ENCODE measurements at places on chromosomes 4 and X.

GRCh38 chrX:121010218-121010617, 24.7 kb upstream of the CT47A1 start:
- no peak for DNase-seq

- DNase-seq, result no peak
These were observed 155.5 kb upstream of the PSAPL1 start for GRCh38 chr4:7590189-7590588.

DNA sequence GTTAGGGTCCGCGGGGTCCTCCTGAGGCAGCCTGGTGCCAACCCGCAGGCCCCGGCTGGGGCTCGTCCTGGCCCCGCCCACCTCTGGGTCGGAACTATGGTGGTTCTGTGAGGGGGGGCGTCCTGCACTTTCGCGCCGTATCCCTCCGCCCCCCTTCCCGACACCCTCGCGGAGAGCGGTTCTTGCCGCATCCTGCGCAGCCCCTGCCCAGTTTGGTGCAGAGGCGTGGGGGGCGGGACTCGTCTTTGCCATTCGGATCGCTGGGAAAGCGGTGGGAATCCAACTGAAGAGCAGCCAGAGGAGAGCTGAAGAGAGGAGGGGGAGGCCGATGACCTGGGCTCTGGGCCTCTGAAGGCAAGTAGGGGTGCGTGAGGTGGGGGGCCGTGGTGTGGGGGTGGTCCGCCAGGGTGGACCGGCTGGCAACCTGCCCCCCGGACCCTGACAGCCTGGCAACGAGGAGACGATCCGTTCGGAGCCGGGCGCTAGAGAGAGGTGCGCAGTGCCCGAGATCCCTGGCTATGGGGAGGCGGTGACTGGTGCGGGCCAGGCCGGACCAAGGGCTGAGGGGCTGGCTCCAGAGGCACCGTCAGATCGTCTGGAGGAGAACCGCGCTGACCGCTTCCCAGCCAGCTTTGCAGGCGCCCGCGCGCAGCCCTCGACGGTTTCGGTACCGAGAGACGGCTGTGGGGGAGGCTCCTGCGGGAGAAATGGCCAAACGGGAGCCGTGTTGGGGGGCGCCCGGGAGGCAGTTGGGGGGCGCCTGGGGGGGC, at the start of gene GPRASP1:
Gene GPRASP1 (plus strand): TSS at position 242 of the 770 bp plus-strand sequence. CDS start 2,431 bp downstream, outside the sequence.
- DNase-seq, result no peak

- no peak for DNase-seq
These were observed 56.4 kb downstream of the SPCS3 start for GRCh38 chr4:176376032-176376614.

- DNase-seq, result no peak
These were observed 40.2 kb downstream of the HOPX start for GRCh38 chr4:56640621-56641493.

DNA sequence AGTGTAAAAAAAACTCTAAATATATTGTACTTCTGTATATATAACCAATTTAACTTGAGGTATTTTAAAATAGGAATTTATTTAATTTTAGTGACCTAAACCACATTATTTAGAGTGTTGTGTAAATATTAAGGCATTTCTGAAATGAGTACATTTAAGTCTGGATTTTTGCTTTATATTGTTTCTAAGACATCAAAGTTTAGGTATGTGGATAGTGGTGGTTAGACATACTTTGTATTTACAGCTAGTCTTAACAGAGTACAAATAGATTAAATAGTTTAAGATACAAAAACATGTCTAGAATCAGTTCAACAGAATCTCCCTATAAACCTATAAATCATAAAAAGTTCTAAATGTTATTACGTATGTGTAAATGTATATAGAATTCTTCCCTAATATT, 588.5 kb downstream of the TRIML1 start:
- no peak for DNase-seq

DNA sequence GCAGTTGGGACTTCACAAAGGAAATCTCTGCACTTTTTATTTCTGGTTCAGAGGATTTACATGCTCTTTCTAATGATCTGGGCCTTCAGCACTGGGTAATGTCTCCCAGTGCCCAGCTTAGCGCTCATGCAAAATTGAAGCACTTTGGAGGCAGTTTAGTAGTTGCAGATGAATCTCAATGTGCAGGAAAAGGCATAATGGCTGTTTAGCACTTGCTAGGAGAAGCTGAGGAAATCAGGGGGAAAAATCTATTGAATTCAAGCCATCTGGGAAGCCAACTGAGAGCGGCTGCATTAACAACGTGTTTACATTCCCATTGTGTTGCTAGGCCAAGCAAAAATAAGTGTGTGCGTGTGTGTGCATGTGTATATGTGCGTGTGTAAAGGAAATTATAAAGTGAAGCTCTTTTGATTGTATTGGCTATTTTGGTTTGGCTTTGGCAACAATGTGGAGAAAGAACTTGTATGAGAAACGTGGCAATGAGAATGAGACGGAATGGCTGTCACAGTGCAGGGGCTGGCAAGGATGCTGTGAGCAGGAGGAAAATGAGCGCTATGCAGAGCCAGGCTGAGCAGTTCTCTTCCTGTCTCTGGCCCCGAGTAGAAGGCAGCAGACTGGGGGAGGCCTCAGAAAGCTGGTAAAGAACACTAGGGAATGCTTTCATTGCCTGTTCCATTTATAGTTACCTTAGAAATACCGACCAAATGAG, 231.5 kb downstream of the UNC5C start:
- no peak for DNase-seq

DNA sequence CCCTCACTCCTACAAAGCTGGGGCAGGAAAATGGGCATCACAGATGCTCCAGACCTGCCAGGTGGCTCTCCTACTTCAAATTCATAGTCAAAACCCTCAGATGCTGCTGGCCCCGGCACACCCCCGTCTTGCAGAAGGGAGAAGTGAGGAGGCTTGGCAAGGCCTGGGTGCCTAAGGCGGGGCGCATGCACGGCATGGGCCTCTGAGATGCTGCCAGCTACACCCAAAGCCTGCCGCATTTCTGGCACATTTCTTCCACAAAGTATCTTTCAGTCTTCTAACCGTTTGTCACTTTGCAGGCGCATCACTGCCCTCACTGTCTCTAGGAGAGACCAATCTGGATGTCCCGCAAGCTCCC, 19.6 kb downstream of the WDR1 start:
- no peak for DNase-seq

DNA sequence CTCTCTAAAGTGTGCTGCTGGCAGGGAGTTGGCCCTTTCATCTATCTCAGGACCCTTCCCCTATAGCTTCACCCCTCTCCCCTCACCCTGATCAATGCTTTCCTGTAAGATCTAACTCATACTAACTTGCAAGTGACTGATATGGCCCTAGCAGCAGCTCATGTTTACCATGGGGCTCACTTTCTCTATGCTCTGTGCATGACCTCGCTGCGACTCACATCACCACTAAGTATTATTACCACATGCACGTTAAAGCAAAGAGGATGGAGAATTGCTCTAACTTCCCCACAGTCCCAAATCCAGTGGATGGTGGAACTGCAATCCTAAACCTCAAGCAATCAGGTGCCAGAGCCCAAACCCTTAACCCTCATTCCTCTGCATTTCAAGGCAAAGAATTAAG, 626.6 kb downstream of the MID1IP1 start:
- DNase-seq, result no peak
